ENCODE measurements at places on chromosomes 13 and 19.
A peak's percentile ranks its signal among the peaks of the same experiment; 100 is the strongest.

DNA sequence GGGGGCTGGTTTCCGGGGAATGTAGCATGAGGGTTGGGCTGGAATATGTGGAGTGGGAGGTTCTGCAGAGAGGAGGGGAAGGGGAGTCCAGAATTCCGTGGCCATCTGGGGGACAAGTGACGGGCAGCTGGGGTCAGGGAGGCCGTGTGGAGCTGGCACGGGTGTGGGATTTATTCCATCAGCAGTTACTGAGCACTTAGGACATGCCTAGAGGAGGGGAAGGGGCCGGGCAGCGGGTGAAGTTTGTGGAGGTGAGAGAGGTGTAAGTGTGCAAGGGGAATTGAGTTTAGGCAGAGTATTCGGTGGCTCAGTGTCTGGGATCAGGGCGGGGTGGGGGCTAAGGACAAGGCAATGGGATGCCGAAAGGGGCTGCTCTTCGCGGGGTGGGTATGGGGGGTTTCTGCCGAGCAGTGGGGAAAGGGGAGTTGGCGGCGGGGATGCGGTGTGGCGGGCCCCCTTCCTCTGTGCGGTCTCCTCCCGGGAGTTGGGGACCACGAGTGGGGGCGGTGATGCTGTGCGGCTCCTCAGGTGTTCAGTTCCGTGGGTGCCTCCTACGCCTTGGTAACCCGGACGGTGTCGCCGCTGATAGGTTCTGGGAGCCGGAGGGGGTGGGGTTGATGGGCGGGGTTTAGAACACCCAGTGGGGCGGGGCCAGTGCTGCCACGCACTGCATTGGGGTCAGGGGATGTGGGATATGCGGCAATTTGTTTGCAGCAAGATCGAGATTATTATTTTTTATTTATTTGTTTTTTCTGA lies 5.4 kb downstream of the CCDC61 start:
- DNase-seq = no peak

DNA sequence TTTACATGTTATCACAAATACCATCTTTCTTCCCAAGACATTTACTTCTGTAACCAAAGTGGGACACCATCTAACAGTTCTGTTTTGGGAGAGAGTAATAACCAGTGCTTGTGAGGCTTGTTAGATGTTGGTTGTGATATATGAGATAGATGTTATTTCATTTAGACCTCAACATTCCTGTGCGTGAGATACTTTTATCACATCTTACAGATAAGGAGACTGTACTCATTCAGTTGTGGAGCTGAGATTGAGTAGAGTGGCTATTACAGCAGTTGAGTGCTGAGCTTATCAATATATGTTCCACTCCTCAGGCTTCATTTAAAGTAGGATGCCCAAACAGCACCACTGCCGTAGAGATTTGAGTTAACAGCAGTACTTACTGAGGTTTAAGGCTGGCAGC lies 43.1 kb downstream of the USPL1 start:
- DNase-seq = no peak

GRCh38 chr13:111217641-111218040 lies 102.5 kb downstream of the ARHGEF7 start:
- peak; percentile 32 for DNase-seq

- DNase-seq = no peak
These were observed 68.6 kb upstream of the MIR17HG start for GRCh38 chr13:91278888-91279287.

- no peak for DNase-seq
These were observed 15.1 kb downstream of the ZNRF4 start for GRCh38 chr19:5470264-5470671.

DNA sequence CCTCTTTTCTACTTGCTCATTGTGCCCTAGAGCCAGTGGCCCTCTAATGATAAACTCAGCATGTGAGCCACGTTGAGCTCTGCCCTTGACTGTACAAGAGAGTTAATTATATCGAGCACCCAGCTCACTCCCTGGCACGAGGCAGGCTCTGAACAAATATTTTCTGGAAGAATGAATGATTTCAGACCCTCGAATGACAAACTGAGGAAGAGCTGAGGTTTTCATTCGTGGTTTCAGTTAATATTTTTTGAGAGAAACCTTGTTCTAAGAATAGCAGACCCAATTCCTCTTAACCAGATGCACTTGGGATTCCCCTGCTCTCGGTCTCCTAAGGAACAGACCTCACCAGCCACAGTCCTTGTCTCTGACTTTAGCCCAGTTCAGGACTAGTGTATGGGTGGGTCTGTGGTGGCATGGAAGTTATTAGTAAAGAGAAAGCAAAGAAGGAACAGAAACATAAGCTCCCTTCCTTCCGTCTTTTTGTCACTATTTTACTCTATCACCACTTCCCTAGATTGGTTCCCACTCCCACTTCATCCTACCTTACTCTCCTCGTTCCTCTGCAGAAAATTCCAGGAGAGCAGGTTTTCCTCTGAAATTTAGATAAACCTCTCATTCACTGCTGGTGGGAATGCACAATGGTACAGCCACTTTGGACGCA lies 22.1 kb upstream of the WDFY2 start:
- no peak for DNase-seq

DNA sequence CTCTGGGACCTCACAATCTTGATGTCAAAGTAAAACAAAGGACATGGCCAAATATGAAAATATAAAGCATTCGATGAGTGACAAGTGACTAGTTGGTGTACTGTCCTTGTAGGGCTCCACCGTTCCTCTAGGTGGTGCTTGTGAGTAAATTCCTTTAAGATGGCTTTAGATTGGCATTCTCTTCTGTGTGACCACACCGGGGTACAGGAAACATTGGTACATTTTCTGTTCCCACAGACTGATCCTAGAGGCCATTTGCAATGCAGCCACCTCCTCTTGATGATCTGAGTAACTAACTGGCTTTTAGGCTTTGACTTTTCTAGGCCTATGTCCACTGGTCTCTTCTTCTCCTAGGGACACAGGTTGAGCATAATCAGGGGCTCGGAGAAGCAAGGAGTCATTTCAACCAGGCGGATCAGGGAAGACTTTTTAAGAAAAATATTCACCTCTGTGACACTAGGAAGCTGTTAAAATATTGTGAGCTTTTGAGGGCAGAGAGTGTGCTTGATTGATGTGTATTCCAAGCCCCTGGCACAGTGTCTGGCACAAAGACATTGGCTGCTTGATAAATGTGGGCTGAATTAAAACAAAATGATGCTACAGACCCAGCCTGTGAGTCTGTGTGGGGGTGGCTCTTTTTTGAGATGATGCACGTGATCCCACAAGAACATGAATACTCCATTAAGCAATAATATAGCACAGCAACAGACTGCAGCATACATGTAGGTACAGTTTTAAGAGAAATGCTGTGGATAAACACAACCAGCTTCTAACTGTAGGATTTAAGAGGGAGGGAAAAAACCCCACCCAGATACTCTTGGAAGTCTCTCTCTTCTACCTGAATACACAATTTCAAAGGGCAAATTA lies 21.0 kb downstream of the EPSTI1 start:
- DNase-seq = no peak

DNA sequence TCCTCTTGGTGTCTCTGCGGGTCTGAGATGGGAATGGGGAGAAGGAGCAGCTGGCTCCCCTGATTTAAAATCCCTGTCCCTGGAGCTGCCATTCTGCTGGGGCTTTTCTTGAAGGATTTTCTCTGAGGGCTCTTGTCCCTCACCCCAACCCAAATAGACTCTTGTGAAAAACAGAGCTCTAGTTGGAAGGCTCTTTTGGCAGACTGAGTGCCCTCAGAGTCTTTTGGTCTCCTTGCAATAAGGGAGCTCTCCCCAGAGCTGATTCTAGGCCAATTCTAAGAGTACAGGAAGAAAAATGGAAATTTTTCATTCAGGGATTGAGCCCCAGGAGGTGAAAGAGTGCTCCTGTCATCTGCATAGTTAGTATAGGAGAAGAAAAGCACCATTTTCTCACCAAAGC lies 238.3 kb downstream of the COG6 start:
- DNase-seq = no peak

DNA sequence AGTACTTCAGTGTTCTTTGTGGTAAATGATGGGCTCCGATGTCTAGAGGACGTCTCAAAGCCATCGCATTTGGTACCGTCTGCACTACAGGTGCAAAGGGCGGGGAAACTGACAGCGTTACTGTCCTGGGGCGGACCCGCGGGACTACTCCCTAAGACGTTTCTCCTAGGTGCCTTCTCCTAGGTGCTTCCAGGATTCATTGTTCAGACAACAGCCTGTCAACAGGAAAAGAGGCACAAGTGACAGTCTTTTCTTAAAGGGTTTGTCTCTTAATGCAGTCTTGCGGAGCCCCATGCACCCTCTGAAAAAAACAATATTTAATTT lies 1.4 kb downstream of the SERTM1 start:
- DNase-seq = no peak

DNA sequence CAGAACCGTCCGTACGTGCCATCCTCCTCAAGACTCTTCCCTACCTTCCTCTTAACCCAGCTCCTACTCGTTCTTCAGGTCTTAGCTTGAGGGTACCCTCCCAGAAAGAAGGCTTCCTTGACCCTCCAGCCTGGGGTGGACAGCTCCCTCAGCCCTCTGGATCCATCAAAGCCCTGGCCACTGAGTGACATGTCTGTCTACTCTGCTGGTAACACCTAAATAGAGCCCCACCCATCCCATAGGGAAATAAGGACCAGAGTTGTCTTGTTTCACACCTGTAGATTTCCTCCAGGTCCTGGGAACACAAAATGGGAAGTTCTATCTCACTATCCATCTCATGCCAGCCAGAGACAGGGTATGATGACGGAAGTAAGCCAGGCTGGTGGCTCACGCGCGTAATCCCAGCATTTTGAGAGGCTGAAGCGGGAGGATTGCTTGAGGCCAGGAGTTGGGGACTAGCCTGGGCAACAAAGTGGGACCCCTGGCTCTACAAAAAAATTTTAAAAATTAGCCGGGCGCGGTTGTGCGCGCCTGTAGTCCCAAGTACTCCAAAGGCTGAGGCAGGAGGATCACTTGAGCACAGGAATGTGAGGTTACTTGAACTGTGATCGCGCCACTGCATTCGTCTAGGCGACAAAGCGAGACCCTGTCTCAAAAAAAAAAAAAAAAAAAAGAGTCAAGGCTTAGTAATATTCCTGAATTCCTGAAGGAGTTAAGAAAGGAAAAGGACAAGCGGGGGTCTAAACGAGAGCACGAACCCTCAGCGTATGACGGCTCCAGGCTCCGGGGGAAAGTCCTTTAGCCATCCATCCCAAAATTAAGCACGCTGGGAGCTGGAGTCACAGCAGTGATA lies 566 bp upstream of the CCDC97 start:
- no peak for DNase-seq

DNA sequence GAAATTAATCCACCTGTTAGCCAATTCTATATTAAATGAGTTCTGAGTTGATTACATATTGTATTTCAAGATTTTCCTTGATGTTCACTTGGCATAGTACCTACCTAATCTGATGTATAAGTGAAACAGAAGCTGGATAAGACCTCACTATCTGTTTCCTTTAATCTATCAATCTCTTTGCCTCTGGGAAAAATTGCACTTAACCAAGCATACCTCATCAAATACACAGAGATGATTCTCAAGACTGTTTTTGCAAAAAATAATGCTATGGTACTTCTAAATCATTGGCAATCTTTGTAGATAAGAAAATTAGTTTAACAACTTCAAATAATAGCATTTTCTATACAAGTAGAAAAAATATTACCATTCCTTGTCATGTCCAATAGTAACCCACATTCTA lies 55.2 kb downstream of the SERPINE3 start:
- no peak for DNase-seq

GRCh38 chr13:100789481-100789880 lies 114.9 kb upstream of the TMTC4 start:
- no peak for DNase-seq

DNA sequence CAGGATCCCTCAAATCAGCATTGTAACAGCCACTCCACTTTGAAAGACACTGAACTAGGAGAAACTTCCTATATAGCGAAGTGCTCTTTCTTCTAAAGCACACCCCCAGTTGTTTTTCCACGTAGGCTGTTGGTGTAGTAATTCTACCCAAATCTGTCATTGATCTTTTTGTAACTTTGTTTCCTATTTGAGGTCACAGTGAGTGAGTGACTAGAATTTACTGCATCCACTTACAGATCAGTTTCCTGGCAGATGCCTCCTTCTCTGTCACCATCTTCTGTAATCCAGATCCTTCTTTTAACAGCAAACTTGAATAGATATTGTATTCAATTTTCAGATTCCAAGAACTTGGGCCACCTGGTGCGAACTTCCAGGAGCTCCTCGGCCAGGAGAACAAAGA lies 15.3 kb downstream of the ZAR1L start:
- no peak for DNase-seq

- no peak for DNase-seq
These were observed 13.5 kb upstream of the ADGRE1 start for GRCh38 chr19:6873708-6874431.

DNA sequence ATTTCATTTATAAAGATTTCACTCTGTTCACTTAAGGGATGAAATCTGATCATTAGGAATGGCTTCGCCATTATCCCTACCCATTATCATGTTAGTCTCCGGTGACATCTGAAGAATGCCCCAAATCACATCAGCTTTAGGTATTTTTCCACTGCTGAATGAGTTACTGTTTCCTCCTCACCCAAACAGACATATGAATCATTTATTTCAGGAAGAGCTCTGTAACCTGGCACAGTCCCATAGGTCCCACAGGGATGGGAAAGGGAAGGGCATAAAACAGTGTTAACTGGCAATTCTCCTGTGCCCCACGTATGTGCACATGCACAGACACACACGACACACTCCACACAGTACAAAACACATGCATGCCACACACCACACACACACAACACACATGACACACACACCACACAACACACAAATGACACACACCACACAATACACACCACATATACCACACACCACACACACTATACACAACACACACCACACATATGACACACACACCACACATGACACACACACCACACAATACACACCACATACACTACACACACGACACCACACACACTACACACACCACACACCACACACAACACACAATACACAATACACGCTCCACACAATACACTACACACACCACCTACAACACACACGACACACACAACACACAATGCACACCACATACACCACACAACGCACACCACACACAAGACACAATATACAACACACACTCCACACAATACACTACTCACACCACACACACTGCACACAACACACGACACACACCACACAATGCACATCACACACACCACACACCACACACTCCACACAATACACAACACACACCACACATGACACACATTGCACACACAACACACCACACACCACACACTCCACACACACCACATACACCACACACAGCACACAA lies 15.4 kb downstream of the TMEM255B start:
- no peak for DNase-seq

- DNase-seq = no peak
These were observed 302.9 kb downstream of the ZNF536 start for GRCh38 chr19:30675086-30675485.

GRCh38 chr13:50318887-50319286 lies 303.6 kb downstream of the KCNRG start:
- DNase-seq = no peak

DNA sequence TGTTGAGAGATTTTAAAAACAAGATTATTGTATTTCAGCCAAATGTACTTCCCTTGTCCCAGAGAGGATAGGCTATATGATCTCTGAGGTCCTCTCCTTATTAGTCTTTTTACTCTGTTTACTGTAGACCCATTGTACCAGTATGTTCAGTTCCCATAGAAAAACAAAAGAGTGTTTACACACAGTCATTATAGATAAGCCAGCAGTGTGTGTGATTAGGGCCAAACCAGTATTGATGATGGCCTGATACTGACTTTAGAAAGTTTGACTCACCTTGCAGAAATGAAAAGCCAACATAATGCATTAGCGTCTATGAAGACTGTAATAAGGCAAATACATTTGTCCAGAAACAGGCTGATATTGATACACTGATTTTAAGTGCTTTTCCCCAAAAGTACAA lies 6.2 kb downstream of the MTUS2 start:
- DNase-seq = no peak

- no peak for DNase-seq
These were observed 76.9 kb downstream of the FOXO1 start for GRCh38 chr13:40589285-40590109.

All from right forelimb (tissue), 1 donor.